Progenitor cell of endocrine pancreas (in vitro differentiated cells): ENCODE measurements at places on chromosomes 7 and 10.

DNA sequence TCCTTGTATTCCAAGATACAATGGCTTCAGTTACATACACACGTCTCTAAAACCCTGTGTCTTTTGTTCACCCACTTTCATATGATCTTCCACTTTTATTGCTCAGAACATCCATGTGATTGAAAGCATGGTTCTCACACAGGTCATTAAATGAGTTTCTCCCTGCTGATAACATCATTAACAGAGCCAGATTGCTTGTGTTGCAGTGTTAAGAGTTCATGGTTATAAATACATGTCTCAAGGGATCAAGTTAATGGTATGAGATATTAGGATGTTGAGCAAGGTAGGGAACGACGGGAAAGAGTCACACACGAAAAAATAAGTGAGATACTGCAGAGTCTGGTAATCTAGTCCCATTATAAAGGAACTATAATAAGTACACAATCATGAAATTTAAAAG lies 861.5 kb downstream of the SORCS1 start:
- DNase-seq, result no peak

GRCh38 chr10:131575877-131576276 lies 264.4 kb upstream of the TCERG1L start:
- DNase-seq, result no peak

GRCh38 chr10:5888843-5889623 lies 660 bp downstream of the ANKRD16 start:
- peak; percentile 39 for DNase-seq

DNA sequence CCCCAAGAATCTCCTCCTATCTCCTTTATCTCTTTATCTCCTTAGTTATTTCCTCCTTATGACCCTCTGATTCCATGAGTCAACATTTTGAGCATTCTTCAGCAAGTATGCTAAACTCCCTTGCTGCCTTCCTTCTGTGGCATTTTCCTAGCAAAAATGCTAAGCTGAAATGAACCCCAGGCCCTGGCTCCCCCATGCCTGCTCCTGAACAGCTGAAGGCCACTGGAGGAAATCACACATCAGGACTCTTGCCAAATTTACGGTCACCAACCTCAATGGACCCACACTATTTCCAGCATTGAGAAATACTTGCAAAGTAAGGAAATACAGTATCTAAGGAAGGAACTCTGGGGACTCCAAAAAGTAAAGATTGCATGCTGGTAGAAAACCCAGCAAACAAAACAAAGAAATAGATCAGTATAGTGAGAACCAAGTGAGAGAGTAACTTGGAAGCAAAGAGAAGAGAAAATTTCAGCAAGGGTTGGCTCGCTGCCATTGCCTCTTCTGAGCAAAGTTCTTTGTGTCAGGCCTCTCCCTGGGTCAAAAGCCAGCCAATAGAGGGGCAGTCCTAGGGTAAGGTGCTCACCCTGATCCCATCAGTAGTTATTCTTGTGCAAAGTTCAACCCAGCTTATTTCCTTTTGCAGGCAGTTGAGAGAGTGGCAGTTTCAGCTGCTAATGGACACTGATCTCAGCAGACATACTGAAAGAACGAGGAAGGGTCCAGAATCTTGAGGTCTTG lies 5.1 kb upstream of the PLEKHS1 start:
- no peak for DNase-seq

GRCh38 chr7:122056977-122057376 lies 87.1 kb downstream of the AASS start:
- no peak for DNase-seq
